ENCODE measurements at places on chromosomes 6 and 20.

DNA sequence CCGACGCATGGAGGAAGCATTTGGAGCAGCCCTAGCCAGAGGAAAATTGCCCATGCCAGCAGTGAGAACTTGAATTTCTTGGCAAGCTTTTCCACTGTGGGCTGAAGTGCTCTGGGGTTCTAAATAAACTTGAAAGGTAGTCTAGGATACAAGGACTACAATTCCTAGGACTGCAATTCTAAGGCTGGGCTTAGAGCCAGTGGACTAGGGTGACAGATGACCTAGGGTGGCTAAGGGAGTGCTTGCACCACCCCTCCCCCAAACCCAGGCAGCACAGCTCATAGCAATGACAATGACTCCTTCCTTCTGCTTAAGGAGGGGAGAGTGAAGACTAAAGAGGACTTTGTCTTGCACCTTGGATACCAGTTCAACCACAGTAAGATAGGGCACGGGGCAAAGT lies 122.3 kb downstream of the THBS2 start:
- DNase-seq, result no peak

DNA sequence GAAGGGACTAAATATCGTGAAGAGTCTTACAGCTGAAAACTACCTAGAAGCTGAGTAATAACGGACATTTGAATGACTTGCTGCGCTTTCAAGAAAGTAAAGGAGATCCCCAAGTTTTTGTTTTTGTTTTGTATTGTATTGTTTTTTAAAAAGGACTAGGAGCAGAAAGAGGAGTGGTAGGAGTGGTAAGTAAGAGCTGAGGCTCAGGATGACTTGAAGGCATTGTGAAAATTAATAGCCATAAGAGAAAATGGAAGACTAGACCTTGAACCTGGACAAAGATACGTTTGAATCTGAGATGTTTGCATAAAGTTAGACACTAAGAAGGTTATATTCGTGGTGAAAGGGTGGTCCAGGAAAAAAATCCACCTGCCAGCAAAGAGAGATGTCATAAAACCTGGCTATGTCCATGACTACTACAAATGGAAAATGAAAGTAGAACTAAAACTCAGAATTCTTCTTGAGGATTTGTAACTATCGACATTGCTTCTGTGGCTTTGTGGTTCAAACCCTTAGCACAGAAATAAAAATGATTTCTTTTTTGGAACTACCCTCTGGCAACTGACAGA lies 824.8 kb upstream of the FLRT3 start:
- no peak for DNase-seq

- DNase-seq, result no peak
Measured at GRCh38 chr6:101722991-101723579, 329.6 kb downstream of the GRIK2 start.

- no peak for DNase-seq
Measured at GRCh38 chr6:43953256-43953655, 174.0 kb downstream of the MRPL14 start.
